Left renal pelvis (tissue), 4 donors: ENCODE measurements at places on chromosomes 6 and 20. TPM values are rescaled to one million over a fixed set of nuclear protein-coding genes. Genes with fewer than 3 reads are reported as not detected.

EPB41L1 gene
- 66.6 TPM for polyA plus RNA-seq

TMC2 gene
- 0.09 TPM for polyA plus RNA-seq

RNGTT gene
- polyA plus RNA-seq, result 16.0 TPM

BHLHE23 gene
- polyA plus RNA-seq, result not detected

LGSN gene
- polyA plus RNA-seq, result 0.08 TPM

PDE7B gene
- polyA plus RNA-seq, result 2.0 TPM

PHACTR3 gene
- 10.7 TPM for polyA plus RNA-seq

AVP gene
- polyA plus RNA-seq, result not detected

LKAAEAR1 gene
- 0.21 TPM for polyA plus RNA-seq

WFDC10B gene
- polyA plus RNA-seq, result not detected

GRCh38 chr6:146679386-146679785 is 80.6 kb downstream of the ADGB start:
- DNase-seq, result no peak

- DNase-seq, result no peak
These were observed 192.2 kb downstream of the RFPL4B start for GRCh38 chr6:112539355-112539754.

DNA sequence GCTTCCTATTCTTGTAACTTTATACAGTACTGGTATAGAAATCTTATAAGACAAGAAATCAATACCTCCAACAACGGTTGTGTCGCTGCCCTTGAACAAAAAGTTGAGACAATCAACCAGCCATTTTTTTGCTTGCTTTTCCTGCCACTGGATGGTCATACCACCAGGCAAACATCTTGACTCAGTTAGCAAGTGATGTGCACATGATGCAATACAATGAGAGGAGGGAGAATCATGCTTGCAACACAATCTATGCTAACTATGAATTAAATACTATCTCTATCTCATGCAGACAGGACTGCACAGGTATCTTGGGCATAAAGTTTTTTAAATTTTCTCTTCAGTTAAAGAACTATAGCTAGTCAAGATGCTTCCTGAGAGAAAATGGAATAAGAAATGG is 877.7 kb upstream of the CITED2 start:
- no peak for DNase-seq

GRCh38 chr20:301886-302848 is 4.8 kb downstream of the ZCCHC3 start:
- DNase-seq, result no peak

GRCh38 chr6:147131532-147132128 is 72.6 kb upstream of the STXBP5 start:
- DNase-seq, result no peak

DNA sequence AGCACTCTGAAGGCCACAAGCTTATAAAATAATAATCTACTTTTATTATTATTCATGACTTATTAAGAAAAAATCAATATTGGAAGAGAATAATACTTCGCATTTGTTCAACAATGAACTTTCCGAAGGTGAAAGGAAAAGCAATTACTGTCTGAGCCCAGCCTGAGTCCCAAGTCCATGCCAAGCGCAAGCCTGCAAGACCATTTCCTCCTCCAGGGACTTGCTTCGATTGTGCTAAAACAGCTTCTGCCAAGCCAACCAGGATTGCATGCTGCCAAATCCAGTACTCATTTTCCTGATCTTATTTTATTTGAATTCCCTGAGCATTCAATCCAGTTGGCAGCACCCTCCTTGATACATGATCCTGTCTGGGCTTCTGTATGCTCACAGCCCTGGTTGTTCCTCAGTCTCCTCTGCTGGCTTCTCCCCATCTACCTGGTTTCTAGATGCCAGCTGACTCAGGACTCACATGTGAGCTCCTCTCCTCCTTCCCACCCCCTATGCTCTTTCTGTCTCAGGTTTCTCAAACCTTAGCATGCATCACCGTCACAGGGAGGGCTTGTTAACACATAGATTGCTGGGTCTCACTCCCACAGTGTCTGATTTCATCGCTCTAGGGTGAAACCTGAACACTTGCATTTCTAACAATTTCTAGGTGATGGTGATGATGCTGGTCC is 55.9 kb upstream of the PSMF1 start:
- DNase-seq, result peak; percentile 2

- no peak for DNase-seq
These were observed 122.8 kb downstream of the SYCP2 start for GRCh38 chr20:59810449-59811187.

- DNase-seq, result no peak
These were observed 7.8 kb upstream of the EZR start for GRCh38 chr6:158826819-158827501.

- no peak for DNase-seq
These were observed 12.9 kb downstream of the MDGA1 start for GRCh38 chr6:37684801-37685200.

- DNase-seq, result no peak
These were observed 9.0 kb downstream of the ADISSP start for GRCh38 chr20:3758566-3758965.

- no peak for DNase-seq
These were observed 6.6 kb upstream of the SAMHD1 start for GRCh38 chr20:36957875-36958667.

DNA sequence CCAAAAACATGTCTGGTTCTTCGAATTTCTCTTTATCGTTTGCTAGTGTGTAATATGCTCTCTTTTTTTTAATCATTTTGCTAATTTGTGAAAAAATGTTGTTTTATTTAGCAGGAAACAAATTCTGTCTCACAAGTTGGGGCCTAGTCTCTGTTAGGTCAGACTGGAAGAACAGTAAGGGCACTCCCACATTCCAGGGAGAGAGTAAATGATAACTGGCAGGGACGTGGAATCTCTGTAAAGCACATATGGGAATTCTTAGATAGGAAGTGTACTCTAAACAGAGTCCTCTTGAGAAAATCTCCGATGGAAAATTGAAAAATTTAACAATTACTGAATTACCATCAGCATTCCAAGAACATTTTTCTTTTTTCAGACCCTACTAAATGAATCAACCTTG is 16.4 kb upstream of the CCDC28A start:
- no peak for DNase-seq

GRCh38 chr6:16496210-16496609 is 257.8 kb downstream of the GMPR start:
- DNase-seq, result no peak

- DNase-seq, result no peak
These were observed 875.4 kb upstream of the MAP3K7 start for GRCh38 chr6:91462241-91462640.

DNA sequence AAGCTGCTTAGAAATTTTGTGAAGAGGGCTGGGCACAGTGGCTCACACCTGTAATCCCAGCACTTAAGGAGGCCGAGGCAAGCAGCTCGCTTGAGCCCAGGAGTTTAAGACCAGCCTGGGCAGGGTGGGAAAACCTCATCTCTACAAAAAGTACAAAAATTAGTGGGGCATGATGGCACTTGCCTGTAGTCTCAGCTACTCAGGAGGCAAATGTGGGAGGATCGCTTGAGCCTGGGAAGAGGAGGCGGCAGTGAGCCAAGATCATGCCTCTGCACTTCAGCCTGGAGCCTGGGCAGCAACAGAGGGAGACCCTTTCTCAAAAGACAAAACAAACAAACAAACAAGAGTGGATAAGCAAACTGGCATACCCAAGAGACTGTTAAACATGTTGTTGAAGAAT is 308.3 kb upstream of the ADGRB3 start:
- no peak for DNase-seq

DNA sequence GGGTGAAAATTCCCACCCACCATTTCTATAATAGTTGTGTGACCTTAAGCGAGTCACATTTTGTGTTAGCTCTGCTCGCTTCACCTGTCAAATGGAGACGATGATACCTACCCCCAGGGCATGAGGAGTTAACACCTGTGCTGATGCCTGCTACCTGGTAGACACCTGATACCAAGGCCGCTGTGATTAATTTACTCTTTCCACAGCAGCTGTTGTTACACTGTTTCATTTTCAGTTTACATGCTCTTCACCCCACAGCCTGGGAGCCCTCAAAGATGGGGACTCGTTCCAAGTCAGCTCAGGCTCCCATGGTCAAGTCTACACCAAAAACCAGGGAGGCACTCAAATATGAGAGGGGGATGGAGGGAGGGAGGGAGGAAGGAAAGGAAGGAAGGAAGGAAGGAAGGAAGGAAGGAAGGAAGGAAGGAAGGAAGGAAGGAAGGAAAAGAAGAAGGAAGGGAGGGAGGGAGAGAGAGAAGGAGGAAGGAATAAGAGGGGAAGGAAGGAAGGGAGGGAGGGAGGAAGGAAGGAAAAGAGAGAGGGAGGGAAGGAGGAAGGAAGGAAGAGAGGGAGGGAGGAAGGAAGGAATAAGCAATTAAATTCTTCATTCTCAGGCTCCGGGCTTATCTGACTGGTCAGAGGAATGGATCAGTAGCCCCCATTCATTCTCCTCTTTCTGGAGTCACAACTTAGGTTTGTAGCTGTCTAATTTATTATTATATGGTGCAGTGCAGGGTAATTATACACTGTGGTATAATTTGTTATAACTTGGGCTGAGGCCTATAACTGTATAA is 40.9 kb downstream of the PDYN start:
- no peak for DNase-seq

DNA sequence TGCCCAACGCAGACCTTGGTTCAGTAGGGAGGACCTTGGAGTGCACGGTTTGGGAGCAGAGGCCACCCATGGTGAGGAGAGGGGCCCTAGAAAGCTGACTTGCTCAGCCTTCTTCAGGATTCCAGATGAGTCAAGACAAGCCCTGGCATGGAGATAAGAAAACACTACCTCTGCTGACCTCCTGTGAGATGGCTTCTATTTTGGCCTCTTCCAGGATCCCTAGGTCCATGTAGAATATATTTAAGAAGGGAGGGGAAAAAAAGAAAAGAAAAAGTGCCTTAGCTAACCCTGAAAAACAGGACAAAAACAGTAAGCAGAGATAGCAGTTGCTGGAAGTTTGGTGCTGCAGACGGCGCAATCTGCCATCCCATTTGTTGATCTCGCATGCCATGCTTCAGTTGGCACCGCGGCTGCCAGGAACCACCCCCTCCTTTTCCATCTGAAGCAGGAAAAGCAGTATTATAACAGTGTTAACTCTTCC is 100.0 kb downstream of the ARMC2 start:
- DNase-seq, result no peak

DNA sequence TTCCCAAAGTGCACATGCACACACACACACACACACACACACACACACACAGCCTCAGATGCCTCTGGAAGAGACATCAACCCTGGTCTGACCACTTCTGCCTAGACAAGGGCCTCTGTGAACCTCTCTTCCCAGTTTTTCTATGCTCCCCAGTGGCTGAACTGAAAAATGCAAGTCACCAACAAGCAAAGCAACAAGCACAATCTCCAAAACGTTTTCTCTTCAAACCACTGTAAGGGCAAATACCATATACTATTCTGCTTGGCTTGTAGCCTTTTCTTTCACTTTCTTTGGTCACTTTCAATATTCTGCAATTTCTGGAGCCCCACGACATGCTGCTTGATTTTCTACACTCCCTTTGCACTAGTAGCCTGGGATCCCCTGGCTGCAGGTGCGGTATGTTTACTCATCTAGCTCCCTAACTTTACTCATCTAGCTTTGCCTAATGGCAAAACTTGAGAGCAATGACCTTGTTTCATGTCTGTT is 121.4 kb upstream of the DST start:
- DNase-seq, result no peak

GRCh38 chr20:10321138-10321717 is 102.6 kb downstream of the SNAP25 start:
- no peak for DNase-seq
